ENCODE measurements at places on chromosomes 1 and 21.

DNA sequence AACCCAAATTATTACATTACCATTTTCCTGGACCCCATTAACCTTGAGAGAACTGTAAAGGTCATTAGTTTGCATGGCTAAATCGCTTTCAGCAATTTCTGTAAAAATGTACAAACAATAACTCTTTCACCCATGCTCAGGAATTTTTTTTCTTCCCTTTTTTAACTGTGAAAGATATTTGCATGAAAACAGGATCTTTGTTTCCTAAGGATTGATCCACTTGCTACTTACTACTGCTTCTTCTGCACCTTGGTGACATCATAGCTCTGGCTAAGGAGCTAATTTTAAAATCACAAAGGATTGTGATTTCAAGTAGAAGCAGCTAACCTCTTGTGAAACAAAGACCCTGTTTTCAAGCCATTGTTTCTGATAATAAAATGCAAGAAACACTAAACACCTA lies 274.6 kb upstream of the ESRRG start:
- no peak for DNase-seq

DNA sequence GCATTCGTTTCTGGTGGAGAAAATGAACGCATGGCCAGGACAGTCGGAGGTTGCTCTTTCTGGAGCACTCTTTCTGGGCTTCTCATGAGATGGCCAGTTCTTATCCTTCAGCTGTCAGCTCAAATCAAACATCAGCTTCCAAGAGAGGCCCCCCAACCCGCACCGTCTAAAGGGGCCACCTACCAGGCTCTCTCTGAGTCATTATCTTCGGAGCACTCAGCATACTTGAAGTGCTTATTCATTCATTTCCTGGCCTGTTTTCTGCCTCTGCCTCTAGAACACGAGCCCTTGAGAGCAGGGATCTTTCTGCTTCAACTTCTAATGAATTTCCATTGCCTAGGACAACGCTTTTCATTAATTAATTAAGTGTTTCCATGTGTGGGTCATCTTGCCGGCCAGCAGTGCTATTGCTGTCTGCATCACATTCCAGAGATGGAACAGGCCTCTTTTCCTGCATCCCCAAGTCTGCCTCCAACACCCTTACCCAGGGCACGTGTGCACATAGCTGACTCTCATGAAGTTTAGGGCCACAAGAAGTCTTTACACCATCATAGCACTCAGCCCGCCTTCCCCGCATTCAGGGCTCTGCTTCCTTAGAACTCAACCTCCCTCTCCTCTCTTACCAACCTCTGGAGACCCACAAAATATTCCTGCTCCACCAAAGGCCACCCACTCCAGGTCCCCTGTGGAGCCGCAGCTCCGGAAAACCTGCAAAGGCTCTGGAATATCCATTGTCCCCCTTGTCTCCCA lies 52.1 kb upstream of the LAPTM5 start:
- DNase-seq, result no peak

DNA sequence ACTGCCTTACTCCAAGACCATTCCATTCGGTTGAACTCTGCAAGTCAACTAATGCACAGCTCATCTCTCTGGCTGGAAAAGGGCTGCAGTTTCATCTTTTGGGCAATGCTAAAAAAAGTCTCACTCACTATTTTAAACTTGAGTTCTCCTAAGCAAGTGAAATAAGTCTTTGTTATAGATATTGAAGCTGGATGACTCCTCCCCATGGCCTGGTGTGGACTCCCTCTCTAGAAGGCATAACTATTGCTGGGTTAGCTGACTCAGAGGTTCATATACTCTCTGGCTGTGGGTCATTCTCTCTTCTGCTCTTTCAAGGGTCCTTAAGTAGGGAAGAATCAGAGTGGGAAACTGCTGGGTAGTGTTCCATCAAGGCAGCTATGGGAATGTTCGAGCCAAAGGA lies 88.0 kb downstream of the XCL2 start:
- no peak for DNase-seq

GRCh38 chr1:84691122-84691783 lies 992 bp upstream of the SSX2IP start:
- DNase-seq, result no peak

GRCh38 chr1:18716112-18716784 lies 85.6 kb downstream of the PAX7 start:
- no peak for DNase-seq

GRCh38 chr1:179247923-179248322 lies 18.4 kb upstream of the ABL2 start:
- no peak for DNase-seq

- DNase-seq, result no peak
Observed at GRCh38 chr1:89608984-89609725, 23.8 kb upstream of the LRRC8C start.

DNA sequence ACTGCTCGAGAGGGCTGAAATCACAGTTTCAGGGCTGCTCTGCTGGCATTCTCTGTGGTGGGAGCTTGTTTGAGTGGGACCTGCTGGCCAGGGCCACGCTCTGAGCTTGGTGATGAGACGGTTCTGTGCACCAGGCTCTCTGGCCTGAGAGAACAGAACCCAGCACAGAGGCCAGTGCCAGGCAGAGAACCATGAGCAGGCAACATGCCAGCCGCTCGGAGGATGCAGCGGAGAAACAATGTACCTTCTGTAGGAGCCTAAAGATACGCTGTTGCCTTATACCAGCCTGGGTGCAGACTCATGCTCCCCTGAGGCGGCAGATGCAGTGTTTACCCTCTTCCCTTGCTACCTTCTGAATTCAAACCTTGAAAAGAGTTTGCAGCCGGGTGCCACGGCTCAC lies 10.0 kb downstream of the C2CD2 start:
- DNase-seq, result no peak

GRCh38 chr1:91784616-91785015 lies 101.3 kb downstream of the TGFBR3 start:
- DNase-seq, result no peak

DNA sequence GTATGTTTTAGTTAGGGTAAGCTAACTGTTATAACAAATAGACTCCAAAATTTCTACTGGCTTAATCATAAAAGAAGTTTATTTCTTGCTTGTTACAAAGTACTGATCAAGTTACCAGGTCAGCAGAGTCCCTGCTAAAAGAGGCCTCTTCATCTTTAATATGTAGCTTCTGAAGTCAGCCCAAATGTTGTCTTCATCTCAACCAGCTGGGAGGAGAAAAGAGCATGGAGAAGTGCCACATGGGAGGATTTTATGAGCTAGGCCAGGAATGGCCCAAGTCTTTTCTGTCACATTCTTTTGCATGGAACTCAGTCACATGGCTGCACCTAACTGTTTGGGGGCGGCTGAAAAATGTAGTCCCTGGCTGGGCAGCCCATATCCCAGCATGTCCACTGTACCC lies 63.2 kb upstream of the APOBEC4 start:
- no peak for DNase-seq

DNA sequence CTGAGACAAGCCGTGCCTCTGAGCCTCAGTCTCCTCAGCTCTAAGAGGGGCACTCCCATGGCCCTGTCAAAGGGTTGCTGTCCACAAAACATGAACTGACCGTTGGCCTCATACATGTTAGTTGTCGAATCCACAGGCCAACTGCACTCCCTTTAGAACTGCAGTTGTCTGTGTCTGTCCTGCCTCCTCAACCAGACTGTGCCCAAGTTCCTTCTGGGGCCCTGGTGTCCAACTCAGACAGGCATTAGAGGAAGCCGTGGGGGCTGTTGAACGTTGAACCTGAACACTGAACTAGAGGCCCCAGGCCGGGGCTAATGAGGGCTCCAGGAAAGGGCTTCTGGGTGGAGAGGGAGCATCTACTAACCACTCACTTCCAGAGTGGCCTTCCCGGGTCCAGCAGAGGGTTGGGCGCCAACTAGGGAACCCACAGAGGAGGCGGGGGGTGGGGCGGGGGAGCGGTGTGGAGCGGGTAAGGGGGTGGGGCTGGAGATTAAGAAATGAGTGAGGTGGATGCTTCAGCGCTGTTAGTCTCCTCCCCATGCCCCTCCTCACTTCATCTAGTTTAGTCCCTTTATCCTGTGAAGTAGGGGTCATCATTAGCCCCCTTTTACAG lies at the start of gene RAB42:
TSS of gene RAB42 (plus strand) at position 558 of the 613 bp plus-strand sequence. CDS start 247 bp downstream, outside the sequence.
- DNase-seq, result no peak

DNA sequence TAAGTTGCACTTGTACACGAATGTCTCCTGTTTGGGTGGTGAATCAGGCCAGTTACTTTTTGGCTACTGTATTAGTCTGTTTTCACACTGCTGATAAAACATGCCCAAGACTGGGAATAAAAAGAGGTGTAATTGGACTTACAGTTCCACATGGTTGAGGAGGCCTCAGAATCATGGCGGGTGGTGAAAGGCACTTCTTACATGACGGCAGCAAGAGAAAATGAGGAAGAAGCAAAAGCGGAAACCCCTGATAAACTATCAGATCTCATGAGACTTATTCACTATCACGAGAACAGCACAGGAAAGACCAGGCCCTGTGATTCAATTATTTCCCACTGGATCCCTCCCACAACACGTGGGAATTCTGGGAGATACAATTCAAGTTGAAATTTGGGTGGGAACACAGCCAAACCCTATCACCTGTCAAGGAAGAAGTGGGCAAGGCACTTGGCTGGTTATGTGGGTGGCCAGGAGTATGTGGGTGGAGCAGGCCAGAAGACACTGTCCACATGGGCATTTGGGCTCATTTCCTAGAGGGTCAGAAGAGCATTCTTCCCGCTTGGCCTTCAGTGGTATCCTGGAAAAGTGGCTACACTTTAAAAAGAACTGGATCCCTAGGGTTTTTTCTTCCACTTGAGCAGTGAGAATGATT lies 228.8 kb downstream of the HHAT start:
- no peak for DNase-seq

- DNase-seq, result no peak
Observed at GRCh38 chr1:205346956-205347574, 9.7 kb downstream of the KLHDC8A start.

DNA sequence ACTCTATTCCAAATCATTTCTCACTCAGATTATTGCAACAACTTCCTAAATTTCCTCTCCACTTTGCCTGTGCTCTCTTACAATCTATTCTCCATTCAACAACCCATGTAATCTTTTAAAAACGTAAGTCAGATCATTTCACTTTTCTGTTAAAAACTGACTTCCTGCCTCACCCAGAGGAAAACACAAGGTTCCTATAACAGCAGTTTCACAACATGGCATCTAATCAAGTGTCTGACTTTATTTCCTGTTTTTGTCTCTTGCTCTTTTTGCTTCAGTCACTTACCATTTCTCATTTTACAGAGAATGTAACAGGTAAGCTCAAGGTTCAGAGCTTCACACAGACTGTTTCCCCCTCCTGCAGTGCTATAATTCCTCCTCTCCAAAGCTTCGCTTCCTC lies 560.7 kb downstream of the LRRIQ3 start:
- DNase-seq, result no peak

DNA sequence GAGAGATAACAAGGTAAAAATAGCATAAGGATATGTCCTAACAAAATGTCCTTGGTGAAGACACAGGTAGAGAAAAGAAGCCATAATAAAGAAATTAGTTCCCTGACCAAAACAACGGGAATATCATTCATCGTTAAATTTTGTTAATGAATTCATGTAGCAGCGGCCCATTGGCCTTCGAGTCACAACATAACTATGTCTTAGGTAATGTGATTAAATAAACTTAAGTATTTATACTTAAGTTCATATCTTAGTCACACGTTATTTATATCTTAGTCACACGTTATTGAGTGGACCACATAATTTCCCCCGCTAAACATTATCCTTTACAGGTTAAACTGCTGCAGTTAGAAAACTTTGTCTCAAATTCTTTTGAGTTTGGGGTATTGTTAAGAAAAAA lies 1.2 kb downstream of the NEXN start:
- no peak for DNase-seq

DNA sequence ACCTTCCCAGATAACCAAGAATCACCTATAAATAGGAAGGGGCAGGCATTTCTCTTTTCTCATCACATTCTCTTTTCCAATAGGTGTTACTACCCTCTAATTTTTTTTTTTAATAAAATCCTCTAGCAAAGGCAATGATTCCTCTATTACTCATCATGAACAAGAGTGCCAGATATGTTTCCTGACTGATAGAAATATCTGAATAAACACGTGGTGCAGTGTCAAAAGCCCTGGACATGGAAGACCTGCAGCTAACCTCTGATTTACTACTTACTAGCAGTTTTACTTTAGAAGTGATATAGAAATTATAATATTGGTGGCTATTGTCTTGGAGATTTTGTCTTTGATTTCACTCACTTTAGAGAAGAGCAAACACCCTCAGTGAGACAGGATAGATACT lies 194.6 kb upstream of the SAMSN1 start:
- DNase-seq, result no peak

GRCh38 chr1:19747761-19748160 lies 52.0 kb downstream of the TMCO4 start:
- DNase-seq, result no peak

- no peak for DNase-seq
Observed at GRCh38 chr1:24849672-24850295, 80.3 kb downstream of the RUNX3 start.

- no peak for DNase-seq
Observed at GRCh38 chr1:168320800-168321450, 40.2 kb downstream of the TBX19 start.

DNA sequence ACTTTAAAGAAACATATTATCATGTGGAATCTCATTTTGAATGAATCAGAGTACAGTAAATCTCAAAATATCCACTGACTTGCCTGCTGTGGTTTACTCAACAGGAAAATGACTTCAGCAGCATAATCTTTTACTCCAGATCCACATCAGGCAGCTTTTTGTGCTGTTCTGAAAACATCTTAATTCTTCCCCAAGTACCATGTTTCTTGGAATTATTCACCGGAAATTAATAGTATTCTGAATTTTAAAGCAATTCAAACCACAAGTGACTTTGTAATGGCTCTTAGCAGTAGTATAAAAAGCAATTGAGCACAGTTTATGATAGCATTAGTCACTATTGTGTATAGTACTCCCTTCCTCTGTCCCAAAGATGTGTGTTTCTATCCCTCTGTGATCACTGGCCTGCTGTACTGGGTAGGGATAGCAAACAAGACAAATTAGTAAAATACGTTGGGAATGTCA lies 64.2 kb upstream of the ERRFI1 start:
- DNase-seq, result no peak

DNA sequence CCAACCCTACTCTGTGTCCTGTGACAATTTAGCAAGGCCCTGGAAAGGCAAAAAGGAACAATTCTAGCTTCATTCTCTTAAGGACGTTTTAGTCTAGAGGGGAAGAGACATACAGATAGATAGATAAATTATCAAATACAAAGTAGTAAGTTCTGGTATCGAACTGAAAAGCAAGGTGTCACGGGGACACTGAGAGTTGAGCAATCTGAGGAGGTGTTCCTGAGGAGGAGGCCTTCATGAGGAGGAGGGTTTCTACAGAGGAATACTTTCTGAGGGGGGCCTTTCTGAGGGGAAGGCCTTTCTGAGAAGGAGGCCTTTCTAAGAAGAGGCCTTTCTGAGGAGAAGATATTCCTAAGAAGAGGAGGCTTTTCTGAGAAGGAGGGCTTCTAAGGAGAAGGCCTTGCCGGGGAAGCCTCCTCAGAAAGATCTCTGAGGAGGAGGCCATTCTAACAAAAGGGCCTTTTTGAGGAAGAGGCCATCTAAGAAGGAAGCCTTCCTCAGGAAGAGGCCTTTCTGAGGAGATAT lies 155.9 kb upstream of the COA6 start:
- no peak for DNase-seq
